ENCODE measurements at places on chromosomes 12 and 14.

- no peak for DNase-seq
Measured at GRCh38 chr14:69937367-69938081, 58.3 kb downstream of the SMOC1 start.

- no peak for DNase-seq
Measured at GRCh38 chr12:45912774-45913173, 77.6 kb downstream of the SCAF11 start.

- DNase-seq: peak; percentile 45
Measured at GRCh38 chr12:118060301-118061010, 523 bp downstream of the WSB2 start.

DNA sequence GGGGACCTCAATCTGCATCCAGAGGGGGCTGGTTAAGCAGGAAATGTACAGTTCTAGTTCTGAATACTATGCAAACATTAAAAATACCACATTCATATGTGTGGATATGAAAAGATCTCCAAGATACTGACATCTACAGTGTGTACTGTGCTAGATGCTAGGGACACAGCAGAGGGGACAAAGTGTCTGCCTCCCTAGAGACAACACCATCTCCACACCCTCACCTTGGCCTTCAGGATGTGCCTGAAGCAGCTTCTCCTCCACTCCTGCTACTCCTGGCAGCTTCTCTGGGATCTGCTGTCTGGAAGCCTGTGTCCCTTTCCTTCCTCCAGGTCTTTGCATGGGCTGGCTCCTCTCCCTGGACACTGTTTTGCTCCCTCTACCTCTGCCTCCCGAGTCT is 10.7 kb upstream of the SRSF9 start:
- no peak for DNase-seq

DNA sequence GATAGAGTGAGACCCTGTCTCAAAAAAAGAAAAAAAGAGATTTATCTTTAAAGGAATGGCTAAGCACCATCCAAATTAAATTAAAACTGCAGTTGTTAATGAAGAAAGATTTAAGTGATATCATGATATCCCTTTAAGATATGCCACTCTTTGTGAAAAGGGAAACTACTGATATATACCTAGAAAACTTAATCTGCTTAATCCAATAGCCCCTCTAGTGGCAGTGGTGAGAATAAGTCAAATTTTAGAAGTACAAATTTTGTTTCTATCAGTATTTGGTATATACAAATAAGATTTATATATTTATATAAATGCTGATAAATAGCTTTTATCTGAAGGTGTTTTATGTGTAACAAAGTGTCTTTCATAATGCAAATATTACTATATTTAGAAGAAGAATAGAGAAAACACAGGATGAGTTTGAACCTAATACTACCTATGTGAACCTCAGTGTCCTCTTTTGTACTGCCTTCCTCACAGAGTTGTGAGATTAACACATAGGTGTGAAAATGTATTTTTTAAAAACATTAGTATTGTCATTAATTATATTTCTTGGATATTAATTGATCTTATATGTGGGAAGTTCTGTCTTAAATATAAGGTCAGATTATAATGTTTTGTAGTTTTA is 51.4 kb upstream of the GARIN2 start:
- DNase-seq: peak; percentile 17

GRCh38 chr14:100342195-100342594 is 19.1 kb downstream of the SLC25A47 start:
- DNase-seq: no peak

DNA sequence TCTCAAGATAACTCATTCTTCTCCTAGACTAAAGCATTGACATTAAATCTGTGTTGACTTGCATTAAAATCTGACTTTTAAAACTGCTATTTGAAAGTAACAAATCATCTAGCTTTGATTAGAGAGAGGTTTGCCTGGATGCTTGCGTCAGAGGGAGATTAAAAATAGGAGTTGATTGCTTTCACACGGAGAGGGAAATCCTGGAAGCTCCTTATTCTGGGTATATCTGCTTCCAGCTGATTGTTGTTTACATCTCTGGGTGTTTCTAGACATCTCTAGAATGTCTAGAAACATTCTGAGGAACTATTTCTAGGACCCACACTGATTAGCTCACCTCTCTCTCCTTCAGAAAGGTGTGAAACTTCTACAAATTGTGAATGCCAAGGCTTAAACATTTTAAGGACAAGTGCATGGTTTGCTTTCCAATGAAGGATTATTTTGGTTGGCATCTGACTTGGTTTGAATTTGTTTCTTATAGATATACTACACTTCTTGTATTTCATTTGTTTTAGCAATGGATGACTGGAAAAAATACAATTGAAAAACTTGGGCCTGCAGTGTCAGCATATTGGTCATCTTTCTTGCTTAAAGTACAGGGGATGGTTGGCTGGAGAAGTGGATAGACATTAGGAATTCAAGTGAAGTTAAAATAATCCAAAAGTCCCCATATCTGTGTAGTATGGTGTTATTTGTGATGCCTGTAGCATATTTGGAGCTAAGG is 2.1 kb downstream of the DIP2B start:
- no peak for DNase-seq

DNA sequence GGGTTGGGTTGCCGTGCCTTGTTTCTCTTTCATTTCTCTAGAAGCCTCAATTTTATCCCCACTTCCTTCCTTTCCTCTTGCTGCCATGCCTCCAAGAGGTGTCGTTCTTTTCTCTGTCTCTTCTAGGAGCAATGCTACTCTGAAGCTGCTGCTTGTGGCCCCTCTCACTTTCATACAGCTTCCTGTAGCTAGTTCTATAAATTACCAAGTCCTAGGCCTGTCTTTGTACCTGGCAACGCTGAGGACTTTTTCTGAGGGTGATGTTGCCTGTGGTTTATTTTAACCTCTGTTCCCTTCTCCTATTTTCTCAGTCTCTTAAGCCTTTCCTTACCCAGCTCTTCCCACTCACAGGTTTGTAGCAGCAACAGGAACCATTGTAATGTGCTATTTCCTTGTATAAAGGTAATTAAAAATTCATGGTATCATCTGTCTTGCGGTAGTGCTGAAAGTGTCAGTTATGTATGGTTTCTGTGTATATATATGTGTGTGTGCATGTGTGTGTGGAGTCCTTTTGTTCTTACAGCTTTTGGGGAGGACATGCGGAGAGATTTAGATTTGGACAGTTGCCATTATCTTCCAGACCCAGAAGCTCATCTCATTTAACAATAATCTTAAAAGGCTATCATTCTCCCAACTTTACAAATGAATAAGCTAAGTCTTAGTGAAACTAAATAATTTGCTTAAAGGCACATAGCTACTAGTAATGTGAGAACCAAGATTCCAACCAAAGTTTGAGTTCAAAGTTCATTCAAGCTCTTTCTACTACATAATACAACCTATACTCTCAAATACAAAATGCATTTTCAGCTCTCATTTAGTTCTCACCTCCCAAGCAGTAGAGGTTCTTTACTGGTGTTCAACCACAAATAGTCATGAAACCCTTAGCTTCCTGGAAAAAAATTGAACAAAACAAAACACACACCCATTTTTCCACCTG is 43.8 kb downstream of the DDHD1 start:
- DNase-seq: no peak

DNA sequence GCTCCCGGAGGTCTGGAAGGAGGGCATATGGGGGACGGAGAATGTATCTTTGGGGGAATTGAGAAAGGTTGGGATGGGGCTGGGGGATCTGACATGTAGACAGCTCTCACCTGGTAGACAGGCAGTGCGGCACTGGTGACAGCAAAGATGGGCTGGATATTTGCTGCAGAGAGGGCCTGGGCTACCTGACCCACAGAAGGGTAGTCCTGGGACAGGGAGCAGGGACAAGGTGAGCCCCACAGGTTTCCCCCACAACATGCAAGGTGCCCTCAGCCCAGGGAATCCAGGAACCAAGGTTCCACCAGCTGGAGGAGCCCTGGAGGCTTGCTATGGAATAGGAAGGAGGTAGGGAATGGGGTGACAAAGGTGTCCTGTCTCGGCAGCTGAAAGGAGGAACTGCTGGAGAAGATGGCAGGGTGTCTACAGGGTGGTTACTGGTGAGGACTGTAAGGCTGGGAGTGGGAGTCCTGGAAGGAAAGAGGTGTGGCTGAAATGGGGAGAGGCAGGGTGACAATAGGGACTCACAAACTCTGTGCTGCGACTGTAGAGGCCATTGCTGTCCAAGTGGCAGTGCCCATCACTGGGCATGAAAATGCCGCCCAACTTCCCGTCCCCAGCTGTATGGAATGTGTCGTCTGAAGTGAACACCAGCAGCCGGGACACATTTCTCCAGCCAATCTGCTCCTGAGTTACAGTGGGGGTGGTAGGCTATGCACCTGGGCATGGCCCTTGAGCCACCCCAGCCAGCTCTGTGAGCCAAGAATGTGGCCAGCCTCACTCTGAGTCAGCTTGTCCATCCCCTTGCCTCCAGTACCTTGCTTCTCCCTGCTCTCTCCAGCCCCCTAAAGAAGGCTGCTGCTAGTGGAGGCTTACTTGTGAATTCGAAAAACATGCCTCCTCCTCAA is 11.3 kb downstream of the ITGB7 start:
- no peak for DNase-seq

Measured in fibroblast of skin of scalp (primary cell).